ENCODE measurements at places on chromosomes 13 and 19.

DNA sequence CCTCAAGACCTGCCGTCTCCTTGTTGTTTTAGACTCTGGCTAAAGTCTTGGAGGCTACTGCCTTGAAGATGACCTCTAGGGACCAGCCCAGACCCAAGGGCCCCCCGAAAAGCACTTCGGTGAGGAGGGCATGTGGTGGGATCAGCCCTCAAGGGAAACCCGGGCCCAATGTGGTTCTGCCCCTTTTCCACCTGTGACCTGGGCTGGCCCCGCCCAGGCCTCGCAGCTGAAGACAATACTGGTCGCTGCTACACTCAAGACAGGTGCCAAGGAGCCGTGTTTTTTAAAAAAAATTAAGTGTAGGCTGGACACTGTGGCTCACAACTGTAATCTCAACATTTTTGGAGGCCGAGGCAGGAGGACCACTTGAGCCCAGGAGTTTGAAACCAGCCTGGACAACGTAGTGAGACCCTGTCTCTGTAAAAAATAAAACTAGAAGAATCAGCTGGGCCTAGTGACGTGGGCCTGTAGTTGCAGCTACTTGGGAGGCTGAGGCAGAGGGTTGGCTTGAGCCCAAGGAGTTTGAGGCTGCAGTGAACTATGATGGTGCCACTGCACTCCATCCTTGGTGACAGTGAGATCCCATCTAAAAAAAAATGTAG is 903 bp downstream of the TLE6 start:
- DNase-seq, result no peak

- DNase-seq, result no peak
These were observed 37.5 kb upstream of the VSTM2B start for GRCh38 chr19:29488316-29488715.

- no peak for DNase-seq
These were observed 281.8 kb upstream of the ZNF507 start for GRCh38 chr19:32063601-32064000.

DNA sequence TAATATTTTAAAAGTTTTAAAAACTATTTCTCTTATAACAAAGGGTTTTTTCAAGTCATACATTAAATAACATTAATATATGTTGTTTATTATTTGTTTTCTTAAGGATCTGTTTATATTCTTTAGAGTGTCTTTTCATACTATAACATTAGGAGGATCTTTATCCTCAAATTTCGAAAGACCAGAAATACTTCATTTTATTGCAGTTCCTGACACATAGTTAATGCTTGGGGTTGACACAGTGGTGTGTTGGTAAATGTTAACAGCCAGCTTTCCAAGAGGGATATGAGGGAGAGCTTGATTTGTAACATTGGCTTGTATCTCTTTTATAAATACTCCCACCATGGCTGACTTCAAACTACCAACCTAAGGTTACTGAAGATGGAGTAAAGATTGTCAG is 126.6 kb upstream of the KLF5 start:
- no peak for DNase-seq

DNA sequence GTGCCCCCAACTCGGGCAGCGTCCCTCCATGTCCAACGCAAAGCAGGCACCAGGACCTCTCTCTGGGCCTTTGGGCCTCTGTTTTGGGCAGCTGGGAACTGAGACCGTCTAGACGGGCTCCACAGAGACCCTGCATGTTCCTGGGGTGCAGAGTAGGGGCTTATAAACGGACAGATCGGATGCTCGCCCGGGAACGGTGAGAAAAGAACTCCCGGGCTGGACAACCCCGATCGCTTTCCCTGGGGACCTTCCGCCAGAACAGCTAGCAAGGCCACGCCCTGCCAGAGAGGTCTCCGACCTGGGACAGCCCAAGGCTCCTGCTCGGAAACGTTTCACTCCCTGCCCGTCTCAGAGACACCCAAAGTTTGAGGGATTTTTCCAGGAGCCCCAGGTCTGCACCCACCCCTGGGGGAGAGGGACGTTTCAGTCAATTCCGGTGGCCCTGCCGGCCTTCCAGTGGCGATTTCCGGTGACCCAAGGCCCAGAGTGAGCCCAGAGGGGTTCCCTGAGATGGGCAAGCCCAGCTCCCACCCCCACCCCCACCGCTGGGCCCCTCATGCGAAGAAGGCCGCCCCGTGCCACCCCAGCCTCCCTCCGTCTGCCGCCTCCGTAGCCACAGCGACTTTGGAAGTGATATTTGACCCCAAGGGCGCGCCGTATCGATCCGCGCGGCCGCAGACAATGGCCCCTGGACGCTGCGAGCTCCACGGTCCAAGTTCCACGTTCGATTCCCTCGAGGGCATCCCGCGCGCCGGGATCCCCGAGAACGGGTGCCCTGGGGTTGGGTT is 1.7 kb downstream of the NR2F6 start:
- DNase-seq, result no peak

GRCh38 chr13:68378294-68378693 is 1148.2 kb upstream of the PCDH9 start:
- DNase-seq, result no peak

DNA sequence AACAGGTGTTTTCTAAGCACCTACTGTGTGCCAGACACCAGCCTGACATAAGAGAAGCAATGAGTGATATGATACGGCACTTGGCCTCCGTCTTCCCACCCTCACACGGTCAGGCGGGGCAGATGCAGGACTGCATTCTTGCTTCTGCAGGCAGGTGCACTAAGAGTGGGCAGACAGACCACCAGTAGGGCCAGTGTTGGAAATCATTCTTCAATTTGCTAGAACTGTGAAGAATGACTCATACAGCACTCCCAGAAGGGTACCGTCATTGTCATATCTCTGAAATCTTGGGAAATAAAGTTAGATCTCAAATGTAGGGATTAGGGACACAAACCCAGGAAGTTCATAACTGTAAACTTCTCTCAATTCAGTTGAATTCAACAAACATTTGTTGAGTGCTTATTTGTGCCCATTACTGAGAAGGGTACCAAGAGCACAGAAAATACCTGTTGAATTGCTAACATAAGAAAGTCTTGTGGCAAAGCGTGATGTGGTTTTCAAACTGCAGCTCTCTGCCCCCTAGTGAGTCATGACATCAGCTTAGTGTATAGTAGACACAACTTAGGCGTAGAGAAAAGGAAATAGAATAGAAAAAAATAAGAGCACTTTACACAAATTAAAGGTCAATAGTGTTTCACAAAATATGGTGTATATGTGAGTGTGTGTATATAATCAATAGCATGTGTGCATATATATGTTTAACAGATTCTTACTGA is 76.1 kb downstream of the TEX26 start:
- no peak for DNase-seq

DNA sequence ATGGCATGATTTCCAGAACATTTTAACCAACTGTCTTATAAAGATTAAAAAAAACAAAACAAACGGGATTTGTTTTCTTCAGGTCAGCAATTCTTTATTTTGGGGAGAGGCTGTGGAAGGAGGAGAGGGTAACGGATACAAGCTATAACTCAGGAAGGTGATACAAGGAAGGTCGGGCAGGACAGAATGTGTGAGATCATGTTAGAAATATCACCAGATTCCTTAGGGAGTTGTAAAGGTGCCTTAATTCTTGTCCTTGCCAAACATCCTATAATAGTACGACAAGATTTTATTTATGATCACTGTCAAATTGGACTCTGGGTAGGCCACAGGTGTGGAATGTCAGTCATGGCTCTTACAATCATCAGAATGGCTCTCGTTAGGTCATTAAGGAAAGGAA is 503.1 kb downstream of the DIAPH3 start:
- DNase-seq, result no peak

DNA sequence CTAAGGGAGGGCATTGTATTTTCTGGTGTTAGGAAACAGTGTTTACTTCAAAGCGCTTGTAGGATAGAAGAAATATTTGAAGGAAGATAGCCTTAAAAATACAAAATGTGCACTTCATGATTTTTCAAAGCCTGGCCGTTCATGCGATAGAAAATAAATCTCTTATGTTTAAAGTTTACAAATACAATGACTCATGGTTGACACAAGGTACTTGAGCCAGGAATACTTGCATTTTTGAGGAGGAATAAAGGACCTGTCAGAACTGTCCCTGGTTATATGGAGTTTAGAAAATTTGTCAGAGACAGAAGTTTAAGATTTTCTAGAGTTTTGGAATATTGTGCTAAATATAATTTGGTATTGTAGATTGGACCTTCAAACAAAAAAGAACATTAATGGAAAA is 1223.2 kb upstream of the SLC10A2 start:
- DNase-seq, result no peak

- no peak for DNase-seq
These were observed 263.7 kb downstream of the SLITRK6 start for GRCh38 chr13:85535316-85536084.
